ENCODE measurements at places on chromosomes 7 and 10. TPM values are rescaled to one million over a fixed set of nuclear protein-coding genes. Genes with fewer than 3 reads are reported as not detected.

GRCh38 chr7:75054744-75055143, 18.9 kb downstream of the RCC1L start:
- no peak for DNase-seq

DNA sequence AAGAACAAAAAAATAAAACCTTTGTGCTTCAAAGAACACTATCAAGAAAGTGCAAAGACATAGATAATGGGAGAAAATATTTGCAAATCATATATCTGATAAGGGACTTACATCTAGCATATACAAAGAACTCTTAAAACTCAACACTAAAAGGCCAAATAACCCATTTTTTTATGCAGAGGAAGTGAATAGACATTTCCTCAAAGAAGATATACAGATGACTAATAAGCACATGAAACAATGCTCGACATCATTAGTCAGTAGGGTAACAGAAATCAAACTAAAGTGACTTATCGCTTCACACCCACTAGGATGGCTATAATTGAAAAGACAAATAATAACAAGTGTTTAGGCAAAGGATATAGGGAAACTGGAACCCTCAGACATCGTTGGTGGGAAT, 78.0 kb downstream of the MALSU1 start:
- DNase-seq, result no peak

- DNase-seq, result no peak
Measured at GRCh38 chr7:66055321-66055956, 20.2 kb upstream of the ASL start.

- DNase-seq, result no peak
Measured at GRCh38 chr10:21100190-21100589, 203.1 kb upstream of the NEBL start.

DNA sequence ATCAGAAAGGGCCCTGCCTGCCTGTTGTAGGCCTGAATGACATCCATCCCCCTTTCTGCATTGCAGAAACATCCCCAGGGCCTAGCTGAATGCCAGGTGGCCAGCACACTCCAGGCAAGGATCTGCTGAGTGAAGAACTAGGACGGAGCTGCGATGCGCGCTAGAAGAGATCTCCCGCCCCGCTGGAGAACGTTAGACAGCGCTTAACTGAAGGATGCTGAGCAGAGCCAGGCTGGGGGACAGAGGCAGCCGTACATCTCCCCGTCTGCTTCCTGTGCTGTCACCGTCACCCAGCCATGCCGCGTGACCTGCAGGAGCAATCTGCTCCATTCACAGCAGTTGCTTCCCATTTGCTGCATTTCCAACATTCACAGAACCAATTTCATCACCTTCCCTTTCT, 73.3 kb downstream of the FAM53B start:
- no peak for DNase-seq

- DNase-seq, result no peak
Measured at GRCh38 chr7:20079080-20079479, 138.1 kb downstream of the MACC1 start.

The LRRC18 gene
- total RNA-seq, result not detected

The TIAL1 gene
- 116 TPM for total RNA-seq

All from ureter (tissue), 1 donor.